ENCODE measurements at places on chromosomes 13 and 19.

DNA sequence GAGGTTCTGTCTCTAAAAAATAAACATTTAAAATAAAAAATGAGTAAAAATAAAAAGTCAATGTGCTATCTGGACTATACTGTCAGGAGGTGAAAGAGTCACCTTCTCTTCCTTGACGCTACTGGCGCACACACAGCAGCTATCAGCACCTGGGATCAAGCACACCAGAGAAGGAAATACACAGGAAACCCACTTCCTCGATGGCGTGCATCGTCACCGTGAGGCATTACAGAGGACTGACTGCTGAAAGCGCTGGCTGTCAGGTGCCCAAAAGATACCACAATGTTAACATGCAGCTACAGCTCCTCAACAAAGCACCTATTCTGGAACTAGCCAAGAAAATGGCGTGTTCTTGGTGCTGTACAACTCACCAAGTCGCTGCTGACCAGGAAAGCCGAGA lies 6.1 kb downstream of the SLC35E1 start:
- peak; percentile 66 for DNase-seq

DNA sequence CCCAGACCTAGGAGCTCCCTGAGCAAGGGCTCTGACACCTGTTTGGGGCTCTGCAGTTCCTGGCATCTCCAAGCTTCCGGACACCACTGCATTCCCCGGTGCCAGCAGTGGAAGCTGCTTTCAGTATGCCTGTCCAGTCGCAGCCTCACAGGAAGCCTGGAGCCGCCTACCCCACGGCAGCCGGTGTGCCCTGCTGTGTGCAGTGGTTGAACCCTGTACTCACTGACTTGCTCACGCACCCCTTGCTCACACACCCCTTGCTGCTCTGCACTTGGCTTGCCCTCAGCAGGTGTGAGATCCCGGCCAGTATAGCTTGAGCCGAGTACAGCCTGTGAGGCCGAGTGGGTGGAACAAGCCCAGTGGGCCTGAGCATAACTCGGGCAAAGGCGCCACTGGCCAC lies 70.3 kb downstream of the PIBF1 start:
- no peak for DNase-seq

GRCh38 chr13:95191821-95192563 lies 109.3 kb downstream of the ABCC4 start:
- DNase-seq = peak; percentile 49

GRCh38 chr19:2483084-2483483 lies 7.2 kb downstream of the GADD45B start:
- no peak for DNase-seq

- DNase-seq = no peak
These were observed 7.6 kb downstream of the ERICH6B start for GRCh38 chr13:45607931-45608330.

- DNase-seq = no peak
These were observed 7.6 kb downstream of the MBD3L2B start for GRCh38 chr19:7013678-7014077.

DNA sequence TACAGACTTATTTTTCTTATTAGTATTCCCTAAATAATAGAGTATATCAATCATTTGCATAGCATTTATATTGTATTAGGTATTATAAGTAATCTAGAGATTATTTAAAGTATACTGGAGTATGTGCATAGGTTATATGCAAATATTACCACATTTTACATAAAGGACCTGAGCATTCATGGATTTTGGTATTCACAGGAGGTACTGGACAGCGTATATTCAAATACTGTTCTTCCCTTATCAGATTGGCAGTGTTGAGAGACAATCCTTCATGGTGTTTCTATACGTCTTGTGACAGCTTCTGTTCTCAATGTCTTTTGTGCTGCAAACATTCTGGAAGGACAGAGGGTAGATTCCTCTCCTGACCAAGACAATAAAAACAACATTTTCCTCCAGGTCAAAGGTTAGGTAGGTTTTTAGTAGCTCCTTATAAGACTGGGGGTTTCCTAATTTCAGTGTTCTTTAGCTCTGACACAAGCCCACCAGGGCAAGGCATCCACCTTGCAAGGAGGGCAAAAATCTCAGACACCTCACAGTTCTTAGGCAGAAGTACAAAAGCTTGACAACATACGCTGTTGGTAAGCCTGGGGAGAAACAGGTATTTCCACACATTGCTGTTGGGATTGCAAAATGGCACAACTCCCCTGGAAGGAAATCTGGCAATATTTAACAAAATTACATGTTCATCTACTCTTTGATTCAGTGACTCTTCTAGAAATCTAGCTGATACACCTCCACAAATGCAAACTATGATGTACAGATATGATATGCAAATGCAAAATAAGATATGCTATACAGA lies 20.6 kb upstream of the PCCA start:
- no peak for DNase-seq

- DNase-seq = no peak
These were observed 32.5 kb downstream of the MCF2L start for GRCh38 chr13:113001241-113002140.

GRCh38 chr19:14517446-14517839 lies 754 bp downstream of the DNAJB1 start:
- DNase-seq = no peak

- DNase-seq = no peak
These were observed 21.7 kb downstream of the IFT88 start for GRCh38 chr13:20588529-20589110.

GRCh38 chr13:80586356-80586755 lies 245.4 kb upstream of the SPRY2 start:
- DNase-seq = no peak

- DNase-seq = no peak
These were observed 8.5 kb upstream of the CERS1 start for GRCh38 chr19:18904334-18905057.

DNA sequence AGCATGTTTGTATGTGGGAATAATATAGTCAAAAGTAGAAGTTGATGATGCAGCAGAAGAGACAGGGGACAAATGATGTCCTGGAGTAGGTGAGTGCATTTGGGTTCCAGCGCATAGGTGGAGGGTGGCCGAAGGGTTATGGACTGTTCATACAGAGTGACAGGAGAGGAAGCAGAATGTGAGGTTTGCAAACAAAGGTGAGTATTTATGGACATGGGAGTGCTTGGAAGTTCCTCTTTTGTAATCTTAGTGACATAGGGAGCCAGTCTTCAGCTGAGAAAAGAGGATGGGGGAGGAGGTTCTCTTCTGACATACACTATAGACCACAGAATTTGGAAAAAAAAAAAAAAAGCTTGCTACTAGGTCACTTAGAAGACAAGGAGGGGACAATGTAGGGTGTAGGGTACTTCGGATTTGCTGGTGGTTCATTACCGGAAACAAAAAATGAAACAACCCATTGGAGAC lies 331.6 kb downstream of the DLEU7 start:
- DNase-seq = no peak

- no peak for DNase-seq
These were observed 61.7 kb downstream of the COLGALT1 start for GRCh38 chr19:17616961-17617806.

GRCh38 chr13:81779876-81780275 lies 1439.0 kb upstream of the SPRY2 start:
- no peak for DNase-seq

- no peak for DNase-seq
These were observed 27.6 kb downstream of the ANKRD27 start for GRCh38 chr19:32647361-32647760.

DNA sequence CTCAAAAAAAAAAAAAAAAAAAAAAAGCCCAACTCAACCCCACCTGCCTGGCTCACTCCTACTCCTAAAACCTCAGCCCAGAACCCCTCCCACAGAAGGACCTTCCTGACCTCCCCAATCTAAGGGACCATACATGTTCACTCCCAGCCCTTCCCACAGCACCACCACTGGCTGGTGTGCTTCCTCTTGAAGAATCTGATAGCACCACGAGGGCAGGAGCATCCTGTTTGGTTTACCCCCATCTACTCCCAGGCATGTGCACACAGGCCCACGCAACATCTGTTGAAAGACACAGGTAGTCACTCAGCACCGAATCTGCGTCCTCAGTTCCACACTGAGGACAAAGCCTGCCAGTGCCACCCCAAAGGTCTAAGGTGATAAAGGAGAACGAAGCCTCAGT lies 8.2 kb downstream of the LATS2 start:
- no peak for DNase-seq

DNA sequence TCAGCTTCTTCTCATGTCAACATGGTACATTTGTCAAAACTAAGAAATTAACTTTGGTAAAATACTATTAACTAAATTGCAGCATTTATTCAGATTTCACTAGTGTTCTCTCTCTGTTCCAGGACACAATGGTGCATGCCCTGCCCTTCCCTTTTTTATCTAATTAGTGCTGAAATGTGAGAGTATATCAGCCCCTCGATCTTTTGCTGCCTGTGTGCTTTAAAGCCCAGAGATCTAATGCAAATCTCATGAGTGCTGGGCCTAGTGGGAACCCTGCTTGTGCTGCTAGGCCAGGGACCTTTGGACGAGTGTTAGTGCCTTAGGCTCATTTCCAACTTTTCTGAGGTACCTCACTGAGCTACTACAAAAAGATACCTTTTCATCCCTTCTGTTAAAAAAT lies 221.1 kb upstream of the EDNRB start:
- no peak for DNase-seq

- no peak for DNase-seq
These were observed 63.7 kb downstream of the CRYL1 start for GRCh38 chr13:20461860-20462532.

GRCh38 chr19:5967994-5968430 lies 9.9 kb downstream of the RANBP3 start:
- DNase-seq = peak; percentile 33

GRCh38 chr13:106311004-106311403 lies 224.5 kb downstream of the EFNB2 start:
- DNase-seq = no peak

GRCh38 chr19:53809518-53810186 lies 14.5 kb downstream of the NLRP12 start:
- no peak for DNase-seq

DNA sequence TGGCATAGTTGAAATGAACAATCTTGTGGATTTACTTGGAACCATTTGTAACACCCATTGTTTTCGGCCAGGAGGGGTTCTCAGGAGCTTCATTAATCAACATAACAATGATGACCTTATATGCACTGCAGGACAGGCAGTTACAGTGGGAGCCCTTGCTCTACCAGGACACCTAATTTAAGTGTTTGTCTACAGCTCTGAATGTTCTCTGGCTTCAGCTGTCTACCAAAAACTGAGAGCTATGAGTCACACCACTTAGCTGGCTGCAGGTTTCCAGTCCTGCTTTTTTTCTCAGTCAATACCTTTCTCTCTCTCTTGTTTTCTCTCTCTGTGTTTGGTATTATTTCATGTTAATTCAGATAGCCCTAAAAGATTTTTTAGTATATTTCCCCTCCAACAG lies 105.4 kb upstream of the MBNL2 start:
- no peak for DNase-seq

GRCh38 chr19:12867120-12868099 lies 13.8 kb downstream of the DNASE2 start:
- DNase-seq = peak; percentile 34

GRCh38 chr13:101473458-101473857 lies 21.0 kb downstream of the ITGBL1 start:
- DNase-seq = no peak

DNA sequence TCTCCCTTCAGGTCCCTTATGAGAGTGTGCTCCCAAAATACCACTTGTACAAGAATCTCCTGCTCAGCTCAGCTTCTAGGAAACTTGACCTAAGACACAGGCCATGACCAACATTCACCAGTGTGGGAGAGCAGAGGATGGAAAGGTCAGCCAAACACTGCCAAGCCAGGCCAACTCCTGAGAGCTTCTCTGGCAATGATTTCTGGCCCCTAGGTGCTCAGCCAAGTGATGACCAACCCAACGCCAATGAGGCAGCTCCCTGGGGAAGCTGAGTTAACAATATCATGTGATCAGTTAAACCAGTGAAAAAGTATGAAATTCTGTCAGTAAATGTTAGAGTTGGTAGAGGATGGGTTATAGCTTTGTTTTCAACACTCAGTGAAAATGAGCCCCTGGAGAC lies 49.1 kb upstream of the FLT1 start:
- no peak for DNase-seq

DNA sequence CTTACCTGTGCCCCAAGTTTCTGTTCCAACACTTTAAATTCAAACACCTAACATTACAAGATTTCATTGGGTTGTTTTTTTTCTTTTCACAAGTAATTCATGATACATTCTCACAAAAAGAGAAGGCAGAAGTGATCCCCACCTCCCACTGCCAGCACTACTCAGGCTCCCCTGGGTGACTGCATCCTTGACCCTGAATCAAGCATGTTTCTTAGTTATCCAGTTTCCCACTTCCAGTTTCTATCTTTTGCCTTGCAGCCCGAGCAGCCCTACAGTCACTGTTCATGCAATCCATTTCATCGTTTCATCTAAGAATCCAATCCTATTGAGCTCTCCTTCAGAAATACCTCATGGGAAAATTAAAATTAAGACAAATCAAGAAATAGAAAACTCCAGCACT lies 61.4 kb downstream of the RNASEH2B start:
- no peak for DNase-seq

DNA sequence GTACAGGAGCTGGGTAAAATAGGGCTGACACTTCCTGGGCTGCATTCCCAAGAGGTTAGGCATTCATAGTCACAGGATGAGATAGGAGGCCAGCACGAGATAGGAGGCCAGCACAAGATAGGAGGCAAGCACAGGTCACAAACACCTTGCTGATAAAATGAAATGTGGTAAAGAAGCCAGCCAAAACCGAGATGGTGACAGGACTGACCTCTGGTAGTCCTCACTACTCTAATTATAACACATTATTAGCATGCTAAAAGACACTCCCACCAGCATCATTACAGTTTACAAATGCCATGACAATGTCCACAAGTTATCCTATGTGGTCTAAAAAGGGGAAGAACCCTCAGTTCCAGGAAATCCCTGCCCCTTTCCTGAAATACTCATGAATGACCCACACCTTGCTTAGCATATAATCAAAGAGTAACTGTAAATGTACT lies 20.9 kb upstream of the IGSF23 start:
- no peak for DNase-seq

GRCh38 chr13:35771898-35772297 lies 295.4 kb upstream of the MAB21L1 start:
- DNase-seq = no peak

GRCh38 chr13:108044954-108045353 lies 170.4 kb downstream of the LIG4 start:
- DNase-seq = no peak

DNA sequence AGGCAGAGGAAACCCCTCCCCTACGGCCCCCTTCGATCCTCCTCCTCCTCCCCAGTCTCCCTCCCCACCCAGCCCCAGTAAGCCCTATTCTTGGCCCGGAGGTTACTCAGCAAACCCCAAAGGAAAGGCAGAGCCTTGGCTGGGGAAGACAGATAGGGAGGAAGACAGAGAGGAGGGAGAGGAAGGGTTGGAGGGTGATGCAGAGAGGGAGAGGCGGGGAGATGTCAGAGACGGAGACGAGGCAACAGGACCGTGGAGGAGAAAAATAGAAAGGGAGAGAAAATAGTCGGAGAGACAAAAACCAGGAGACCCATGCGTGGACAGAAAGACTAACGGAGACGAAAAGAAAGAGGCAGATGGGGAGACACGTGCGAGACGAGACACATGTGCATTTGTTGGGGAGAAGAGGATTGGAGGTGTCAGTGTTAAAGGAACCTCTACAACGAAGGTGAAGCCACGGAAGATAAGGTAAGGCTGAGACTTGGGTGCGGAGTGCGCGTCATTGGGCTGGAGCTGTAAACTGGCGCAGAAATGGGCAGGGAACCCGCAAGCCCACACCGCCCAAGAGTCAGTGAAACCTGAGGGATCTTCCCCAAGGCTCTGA lies 2.9 kb downstream of the TGFB1 start:
- no peak for DNase-seq
